Activated CD4-positive, alpha-beta T cell treated with anti-CD3 and anti-CD28 coated beads, Interleukin-2, amount 10 ng/mL, durations not matched to agents 7 days and 5 days (primary cell): ENCODE measurements at places on chromosomes 5 and 9.

DNA sequence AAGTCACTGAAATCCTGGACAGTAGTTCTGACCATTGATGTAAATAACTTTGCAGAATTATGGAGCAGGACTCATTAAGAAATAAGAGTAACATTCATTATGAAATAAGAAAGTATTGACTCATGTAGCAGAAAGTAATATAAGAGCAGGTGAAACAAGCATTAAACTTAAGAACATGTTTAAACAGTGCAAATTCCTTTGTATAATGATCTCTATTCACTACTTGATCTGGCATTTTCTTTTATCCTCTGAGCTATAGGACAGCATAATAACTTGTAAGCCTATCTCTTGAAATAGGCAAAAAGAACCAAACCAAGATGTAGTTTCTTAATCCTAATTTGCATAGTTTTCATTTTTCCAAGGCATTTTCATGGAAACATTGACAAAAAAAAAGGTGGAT is 42.3 kb downstream of the PLGRKT start:
- no peak for DNase-seq

DNA sequence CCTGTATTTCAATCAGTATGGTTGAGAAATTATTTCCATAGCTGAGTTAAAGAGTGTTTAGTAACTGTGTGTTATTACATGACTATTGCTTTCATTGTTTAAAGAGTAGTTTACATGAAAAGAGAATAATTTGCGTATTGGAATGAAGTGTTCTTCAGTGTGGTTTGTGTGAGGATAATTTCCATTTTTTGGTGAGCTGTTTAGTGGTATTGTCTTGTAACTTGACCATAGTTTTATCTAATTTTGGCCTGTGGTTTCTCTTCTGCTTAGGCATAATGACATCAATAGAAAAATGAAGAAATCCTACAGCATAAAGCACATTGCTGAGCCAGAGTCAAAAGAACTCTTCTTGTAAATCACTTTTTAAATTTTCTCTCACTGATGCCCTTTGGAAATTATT is 151.2 kb downstream of the SNCAIP start:
- no peak for DNase-seq

- DNase-seq: no peak
Measured at GRCh38 chr5:63097286-63097685, 518.7 kb downstream of the LRRC70 start.

DNA sequence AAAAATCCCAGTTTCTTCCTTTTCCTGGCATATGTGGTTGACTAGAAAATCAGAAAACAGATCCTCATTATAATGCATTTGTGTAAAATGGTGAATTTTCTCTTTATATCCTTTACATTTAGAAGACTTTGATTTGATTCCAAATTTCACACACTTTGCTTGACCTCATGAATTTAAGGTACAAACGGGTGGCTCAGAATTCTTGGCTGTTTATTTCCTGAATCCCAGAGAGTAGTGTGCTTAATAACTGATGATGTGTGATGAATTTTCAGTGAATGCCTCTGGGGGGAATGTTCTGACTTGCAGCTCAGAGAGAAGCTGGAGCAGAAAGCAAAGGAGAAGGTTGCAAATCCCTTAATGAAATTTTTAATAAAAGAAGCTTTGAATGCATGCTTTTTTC is 126.8 kb downstream of the SPATA31D1 start:
- no peak for DNase-seq

DNA sequence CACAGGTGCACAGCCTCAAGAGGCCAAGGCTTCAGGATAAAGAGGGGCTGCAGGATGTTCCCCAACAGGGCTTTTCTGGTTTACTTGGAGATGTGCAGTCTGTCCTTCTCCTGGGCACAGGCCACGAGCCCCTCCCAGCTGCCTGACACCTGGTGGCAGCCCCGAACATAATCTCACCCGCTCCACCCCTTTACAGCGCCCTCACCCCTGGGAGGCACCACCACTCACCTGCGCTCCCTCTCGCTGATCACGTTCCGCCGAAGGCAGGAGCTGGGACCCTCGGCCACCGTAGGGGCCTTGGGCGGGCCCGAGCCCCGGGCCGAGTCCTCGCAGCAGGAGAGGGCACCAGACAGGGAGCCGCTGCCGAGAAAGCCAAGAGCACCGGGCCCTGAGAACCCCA is 514 bp downstream of the SOHLH1 start:
- DNase-seq: no peak

GRCh38 chr9:85142968-85143367 is 473.4 kb downstream of the NTRK2 start:
- no peak for DNase-seq

GRCh38 chr5:107389130-107389774 is 281.5 kb downstream of the EFNA5 start:
- DNase-seq: peak; percentile 41

DNA sequence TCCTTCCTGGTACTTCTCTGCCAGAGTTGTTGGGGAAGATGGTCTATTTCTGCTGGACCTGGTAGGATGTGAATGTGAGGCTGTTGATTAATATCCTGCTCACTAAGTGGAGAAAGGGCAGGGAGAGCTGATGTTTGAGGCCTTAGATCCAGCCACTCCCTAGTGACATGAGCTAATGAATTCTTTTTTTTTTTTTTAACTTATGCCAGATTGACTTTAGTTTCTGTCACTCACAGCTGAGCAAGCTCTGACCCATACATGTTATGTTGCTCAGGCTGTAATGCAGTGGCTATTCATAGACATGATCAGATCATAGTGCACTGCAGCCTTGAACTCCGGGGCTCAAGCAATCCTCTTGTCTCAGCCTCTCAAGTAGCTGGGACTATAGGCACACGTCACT is 75.1 kb upstream of the SPRY4 start:
- DNase-seq: no peak

- DNase-seq: no peak
Measured at GRCh38 chr5:151005950-151006576, 14.3 kb upstream of the GPX3 start.

DNA sequence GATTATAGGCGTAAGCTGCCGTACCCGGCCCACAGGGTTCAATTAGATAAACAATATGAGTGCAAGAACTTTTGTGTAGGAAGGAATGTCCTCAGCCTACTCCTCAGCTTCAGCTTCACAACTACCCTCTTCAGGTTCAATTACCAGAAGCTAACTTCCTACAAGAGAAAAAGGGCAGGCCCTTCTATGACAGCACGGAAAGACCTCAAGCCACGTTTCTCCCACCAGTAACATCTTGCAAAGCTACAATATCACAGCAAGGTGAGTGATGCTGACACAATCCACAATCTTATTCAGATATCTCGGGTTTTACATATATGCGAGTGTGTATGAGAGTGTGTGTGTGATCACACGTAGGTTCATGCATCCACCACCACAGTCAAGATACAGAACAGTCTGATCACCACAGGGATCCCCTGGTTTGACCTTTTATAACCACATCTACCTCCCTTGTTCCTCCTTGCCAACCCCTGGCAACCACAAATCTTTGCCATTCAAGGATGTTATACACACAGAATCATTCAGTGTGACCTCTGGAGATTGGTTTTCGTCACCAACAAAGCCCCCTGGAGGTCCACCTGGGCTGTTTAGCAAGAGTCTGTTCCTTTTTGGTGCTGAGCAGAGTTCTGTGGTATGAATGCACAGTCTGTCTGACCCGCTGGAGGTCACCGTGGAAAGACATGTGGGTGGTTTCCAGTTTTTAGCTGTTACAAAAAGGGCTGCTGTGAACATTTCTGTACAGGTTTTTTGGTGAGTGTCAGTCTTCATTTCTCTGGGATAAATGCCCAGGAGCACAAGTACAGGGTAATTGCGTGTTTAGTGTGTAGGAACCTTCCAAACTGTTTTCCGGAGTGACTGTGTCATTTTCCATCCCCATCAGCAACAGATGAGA is 38.2 kb downstream of the IPPK start:
- no peak for DNase-seq

GRCh38 chr9:99158629-99159028 is 53.7 kb downstream of the TGFBR1 start:
- DNase-seq: no peak

- DNase-seq: no peak
Measured at GRCh38 chr9:81377320-81377719, 312.0 kb downstream of the TLE1 start.

GRCh38 chr9:35728041-35728971 is 3.7 kb downstream of the TLN1 start:
- DNase-seq: peak; percentile 66

DNA sequence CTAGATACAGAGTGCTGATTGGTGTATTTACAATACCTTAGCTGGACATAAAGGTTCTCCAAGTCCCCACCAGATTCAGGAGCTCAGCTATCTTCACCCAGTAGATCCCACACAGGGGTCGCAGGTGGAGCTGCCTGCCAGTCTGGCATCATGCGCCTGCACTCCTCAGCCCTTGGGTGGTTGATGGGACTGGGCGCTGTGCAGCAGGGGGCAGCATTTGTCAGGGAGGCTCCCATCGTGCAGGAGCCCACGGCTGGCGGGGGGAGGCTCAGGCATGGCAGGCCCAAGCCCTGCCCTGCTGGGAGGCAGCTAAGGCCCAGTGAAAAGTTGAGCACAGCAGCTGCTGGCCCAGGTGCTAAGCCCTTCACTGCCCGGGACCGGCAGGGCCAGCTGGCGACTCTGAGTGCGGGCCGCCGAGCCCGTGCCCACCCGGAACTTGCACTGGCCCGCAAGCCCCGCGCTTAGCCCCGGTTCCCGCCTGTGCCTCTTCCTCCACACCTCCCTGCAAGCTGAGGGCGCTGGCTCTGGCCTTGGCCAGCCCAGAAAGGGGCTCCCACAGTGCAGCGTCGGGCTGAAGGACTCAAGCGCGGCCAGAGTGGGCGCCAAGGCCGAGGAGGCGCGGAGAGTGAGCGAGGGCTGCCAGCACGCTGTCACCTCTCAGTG is 314.1 kb upstream of the ATP10B start:
- no peak for DNase-seq

DNA sequence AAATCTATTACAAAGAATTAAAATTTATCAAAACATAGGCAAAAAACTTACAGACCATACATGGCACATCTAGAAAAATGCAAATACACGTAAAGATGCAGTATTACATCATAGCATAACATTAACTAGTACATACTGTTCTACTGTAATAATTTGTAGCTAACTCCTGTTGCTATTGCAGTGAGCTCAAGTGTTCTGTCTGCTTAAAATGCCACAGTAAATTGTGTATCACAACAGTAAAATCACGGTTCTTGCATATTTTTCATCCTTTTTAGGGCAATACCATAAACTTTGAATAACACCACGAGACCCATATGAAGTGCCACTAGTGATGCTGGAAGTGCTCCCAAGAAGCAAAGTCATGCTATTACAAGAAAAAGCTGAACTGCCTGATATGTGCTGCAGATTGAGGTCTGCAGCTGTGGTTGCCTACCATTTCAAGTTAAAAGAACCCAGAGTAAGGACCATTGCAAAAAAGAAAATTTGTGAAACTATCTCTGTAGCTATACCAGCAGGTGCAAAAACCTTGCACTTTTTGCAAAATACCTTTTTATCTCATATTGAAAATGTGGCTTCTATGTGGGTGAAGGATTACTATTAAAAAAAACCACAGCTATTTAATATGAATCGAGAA is 14.2 kb downstream of the HOMER1 start:
- DNase-seq: no peak

DNA sequence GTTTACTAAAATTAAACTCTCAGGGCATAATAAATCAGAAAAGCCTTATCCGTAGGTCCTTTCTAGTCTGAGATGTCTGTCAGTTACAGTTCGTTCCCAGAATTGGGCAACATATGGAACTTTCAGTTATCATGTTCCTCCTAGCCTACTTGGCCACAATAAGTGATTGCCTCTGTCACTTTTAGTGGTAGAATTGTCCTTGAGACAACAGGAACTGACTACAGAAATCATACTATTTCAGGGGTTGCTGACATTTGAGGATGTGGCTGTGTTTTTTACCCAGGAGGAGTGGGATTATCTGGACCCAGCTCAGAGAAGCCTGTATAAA is 956 bp downstream of the ZNF189 start:
- no peak for DNase-seq

- DNase-seq: peak; percentile 81
Measured at GRCh38 chr5:6765612-6766525, 52.6 kb downstream of the TENT4A start.

GRCh38 chr9:131190191-131190590 is 64.8 kb downstream of the NUP214 start:
- DNase-seq: no peak

- DNase-seq: no peak
Measured at GRCh38 chr5:92939428-92939827, 641.6 kb downstream of the NR2F1-AS1 start.

DNA sequence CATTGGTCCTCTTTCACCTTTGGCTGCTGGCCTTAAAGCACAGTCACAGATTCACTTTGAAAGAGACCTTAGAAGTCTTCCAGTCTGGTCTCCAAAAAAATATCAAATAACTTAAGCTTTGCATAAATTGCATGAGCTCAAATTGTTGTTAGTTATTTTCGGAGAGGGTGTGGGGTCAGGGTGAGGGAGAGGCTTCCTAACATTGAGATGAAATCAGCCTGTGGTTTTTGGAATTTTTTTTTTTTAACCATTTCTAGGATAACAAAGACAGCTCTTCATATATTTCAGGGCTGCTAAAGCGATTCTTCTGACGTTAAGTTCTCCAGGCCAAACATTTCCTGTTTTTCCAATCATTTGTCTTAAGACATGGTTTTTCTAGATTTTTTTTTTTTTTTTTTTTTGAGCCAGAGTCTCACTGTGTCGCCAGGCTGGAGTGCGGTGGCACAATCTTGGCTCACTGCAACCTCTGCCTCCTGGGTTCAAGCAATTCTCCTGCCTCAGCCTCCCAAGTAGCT is 4.5 kb downstream of the OCLN start:
- DNase-seq: no peak

- DNase-seq: no peak
Measured at GRCh38 chr9:132639322-132639721, 30.5 kb downstream of the DDX31 start.

GRCh38 chr5:96657068-96657467 is 5.1 kb upstream of the CAST start:
- peak; percentile 58 for DNase-seq

DNA sequence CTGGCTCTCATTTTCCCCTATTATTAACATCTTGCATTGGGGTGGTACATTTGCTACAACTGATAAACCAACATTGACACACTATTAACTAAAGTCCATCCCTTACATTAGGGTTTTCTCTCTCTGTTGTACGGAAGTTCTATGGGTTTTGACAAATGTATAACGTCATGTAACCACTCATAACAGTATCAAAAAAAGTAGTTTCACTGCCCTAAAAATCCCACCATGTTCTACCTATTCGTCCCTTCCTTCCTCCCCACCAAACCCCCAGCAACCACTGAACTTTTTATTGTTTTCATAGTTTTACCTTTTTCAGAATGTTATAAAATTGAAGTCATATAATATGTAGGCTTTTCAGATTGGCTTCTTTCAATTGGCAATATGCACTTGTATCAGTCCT is 40.1 kb downstream of the MLLT3 start:
- no peak for DNase-seq

GRCh38 chr5:109062664-109063063 is 315.0 kb downstream of the FER start:
- DNase-seq: no peak

GRCh38 chr5:66440202-66440680 is 156.0 kb upstream of the MAST4 start:
- no peak for DNase-seq

GRCh38 chr5:10745133-10745532 is 15.9 kb downstream of the DAP start:
- no peak for DNase-seq

GRCh38 chr9:16750553-16750952 is 119.9 kb downstream of the BNC2 start:
- DNase-seq: no peak
